ENCODE measurements at places on chromosomes 4 and X. TPM values are rescaled to one million over a fixed set of nuclear protein-coding genes. Genes with fewer than 3 reads are reported as not detected.

The HSFX4 gene
- total RNA-seq: not detected

The TMPRSS11D gene
- not detected for total RNA-seq

The PGRMC2 gene
- 28.2 TPM for total RNA-seq

The GLRA3 gene
- not detected for total RNA-seq

The F9 gene
- not detected for total RNA-seq

The ZNF157 gene
- total RNA-seq: 0.05 TPM

GRCh38 chrX:96449896-96450295, 234.7 kb upstream of the DIAPH2 start:
- DNase-seq: no peak

DNA sequence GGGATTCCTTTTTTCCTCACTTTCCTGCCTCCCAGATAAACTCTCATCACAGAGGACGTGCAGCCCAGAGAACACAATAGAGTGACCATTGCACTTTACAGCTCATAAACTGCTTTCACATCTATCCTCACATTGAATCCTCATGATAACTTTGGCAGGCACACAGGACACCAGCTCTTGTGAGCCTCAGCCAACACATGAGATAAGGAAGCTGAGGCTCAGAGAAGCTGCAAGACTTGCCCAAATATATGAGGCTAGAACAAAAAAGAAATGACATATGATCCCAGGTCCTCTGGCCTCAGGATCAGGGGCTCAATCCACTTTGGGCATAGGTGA, 85.0 kb upstream of the CPEB2 start:
- DNase-seq: no peak

GRCh38 chrX:34656842-34657725, at the start of gene TMEM47:
Gene TMEM47, minus strand, starts transcription at chrX:34657285. Its CDS starts 256 bp downstream, at chrX:34657029.
- DNase-seq: peak; percentile 78

- DNase-seq: no peak
These were observed 8.7 kb downstream of the EIF2S3 start for GRCh38 chrX:24063488-24063887.

DNA sequence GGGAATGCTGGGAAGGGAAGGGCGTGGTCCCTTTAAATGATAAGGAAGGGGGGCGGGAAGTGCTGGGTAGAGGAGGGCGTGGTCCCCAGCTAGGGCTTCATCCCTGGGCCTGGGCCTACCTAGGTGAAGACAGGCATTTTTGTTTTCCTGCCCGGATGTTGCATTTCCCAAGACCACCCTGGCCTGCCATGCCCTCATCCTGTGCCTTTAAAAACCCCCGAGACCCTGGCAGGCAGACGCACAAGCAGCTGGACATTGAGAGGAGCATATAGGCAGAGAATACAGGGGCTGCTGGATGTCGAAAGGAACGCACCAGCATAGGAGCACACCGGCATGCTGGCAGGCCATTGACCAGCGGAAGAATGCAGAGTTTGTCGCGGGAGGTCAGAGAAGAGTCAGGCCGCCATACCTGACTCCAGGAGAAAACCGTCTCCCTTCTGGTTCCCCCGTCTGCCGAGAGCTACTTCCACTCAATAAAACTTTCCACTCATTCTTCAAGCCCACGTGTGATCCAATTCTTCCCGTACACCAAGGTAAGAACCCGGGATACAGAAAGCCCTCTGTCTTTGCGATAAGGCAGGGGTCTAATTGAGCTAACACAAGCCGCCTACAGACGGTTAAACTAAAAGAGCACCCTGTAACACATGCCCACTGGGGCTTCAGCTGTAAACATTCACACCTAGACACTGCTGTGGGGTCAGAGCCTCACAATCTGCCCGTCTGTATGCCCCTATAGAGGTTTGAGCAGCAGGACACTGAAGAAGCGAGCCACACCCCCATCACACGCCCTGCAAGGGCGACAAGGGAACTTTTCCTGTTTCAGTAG, 2.9 kb upstream of the AGA start:
- DNase-seq: no peak

DNA sequence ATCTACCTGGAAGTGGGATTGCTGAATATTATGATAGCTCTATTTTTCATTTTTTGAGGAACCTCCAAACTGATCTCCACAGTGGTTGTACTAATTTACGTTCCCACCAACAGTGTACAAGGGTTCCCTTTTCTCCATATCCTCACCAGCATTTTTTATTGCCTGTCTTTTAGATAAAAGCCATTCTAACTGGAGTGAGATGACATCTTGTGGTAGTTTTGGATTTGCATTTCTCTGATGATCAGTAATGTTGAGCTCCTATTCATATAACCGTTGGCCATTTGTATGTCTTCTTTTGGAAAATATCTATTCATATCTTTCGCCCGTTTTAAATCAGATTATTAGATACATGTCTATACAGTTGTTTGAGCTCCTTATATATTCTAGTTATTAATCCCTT, 101.8 kb downstream of the RASGEF1B start:
- no peak for DNase-seq

- no peak for DNase-seq
These were observed 52.9 kb upstream of the LIMCH1 start for GRCh38 chr4:41485041-41485440.

GRCh38 chr4:2574863-2575262, 38.4 kb downstream of the FAM193A start:
- no peak for DNase-seq

Data from M059J (cell line).